ENCODE measurements at places on chromosomes 1 and 21.

GRCh38 chr1:150473659-150474058 is 13.6 kb upstream of the TARS2 start:
- no peak for DNase-seq

- DNase-seq, result no peak
Observed at GRCh38 chr21:34190576-34191321, 117.4 kb downstream of the MRPS6 start.

- peak; percentile 53 for DNase-seq
Observed at GRCh38 chr1:64242895-64243756, 39.7 kb downstream of the UBE2U start.

DNA sequence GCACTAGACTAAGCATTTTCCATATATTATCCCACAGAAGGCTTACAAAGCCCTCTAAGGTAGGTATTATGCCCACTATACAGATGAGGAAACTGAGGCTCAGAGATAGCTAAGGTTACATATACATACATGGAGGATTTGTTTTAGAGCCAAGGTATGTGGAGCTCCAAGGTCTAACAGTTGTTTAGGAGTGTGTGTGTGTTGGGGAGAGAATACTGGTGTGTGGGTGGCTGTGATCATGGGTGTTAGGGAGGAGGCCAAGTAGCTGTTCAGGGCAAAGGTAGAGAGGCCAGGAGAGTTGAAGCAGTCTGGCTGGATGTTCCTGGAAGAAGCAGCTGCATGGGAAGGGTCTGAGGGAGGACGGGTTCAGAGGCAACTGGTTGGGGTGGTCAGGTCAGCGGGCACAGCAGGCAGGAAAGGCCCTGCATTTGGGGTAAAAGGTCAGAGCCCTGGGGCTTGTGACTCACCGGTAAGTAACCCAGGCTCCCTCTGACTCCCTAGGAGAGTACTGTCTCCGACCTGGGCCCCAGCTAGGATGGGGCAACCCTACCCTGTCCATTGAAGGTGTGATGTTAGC is 5.1 kb upstream of the LDLRAP1 start:
- peak; percentile 28 for DNase-seq

DNA sequence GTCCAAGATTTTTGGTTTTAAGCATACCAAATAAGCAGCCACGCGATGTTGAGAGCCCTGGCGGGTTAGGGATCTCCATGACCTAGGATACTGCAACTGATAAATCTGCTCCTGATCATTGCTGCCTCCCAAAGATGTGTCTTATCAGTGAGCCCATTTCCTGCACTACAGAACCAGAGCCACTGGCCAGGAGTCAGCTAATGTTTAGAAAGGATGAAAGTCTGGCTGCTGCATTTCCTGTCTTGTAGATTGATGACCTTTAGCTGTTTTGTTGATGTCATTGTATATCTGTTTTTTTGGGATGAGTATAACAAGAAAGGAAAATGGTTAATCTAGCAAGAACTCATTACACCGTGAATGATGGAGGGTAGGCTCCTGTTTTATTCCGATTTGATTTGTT is 74.5 kb downstream of the C1orf21 start:
- DNase-seq, result no peak

- DNase-seq, result peak; percentile 95
Observed at GRCh38 chr1:8661185-8662110, 156.0 kb downstream of the RERE start.

DNA sequence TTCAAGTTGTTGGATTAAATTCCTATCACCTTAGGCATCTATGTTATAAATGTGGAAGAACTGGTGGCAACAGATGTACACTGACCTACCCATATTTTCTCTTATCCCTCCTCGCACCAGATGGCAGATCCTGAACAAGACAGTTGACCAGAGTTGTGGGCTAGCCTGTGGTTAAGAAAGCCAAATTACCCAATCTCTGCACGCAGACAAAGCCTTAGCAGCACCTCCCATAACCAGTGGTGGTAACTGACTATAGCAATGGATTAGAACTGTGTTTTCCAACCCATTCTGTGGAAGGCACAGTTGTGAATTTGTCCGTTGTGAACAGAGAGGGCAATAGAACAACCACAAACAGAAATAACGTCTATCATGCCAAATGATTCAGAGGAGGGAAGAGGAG is 20.6 kb downstream of the ABCB10 start:
- DNase-seq, result no peak

GRCh38 chr1:168958562-168959289 is 147.8 kb upstream of the ATP1B1 start:
- no peak for DNase-seq
